ENCODE measurements at places on chromosomes 6 and 20.

DNA sequence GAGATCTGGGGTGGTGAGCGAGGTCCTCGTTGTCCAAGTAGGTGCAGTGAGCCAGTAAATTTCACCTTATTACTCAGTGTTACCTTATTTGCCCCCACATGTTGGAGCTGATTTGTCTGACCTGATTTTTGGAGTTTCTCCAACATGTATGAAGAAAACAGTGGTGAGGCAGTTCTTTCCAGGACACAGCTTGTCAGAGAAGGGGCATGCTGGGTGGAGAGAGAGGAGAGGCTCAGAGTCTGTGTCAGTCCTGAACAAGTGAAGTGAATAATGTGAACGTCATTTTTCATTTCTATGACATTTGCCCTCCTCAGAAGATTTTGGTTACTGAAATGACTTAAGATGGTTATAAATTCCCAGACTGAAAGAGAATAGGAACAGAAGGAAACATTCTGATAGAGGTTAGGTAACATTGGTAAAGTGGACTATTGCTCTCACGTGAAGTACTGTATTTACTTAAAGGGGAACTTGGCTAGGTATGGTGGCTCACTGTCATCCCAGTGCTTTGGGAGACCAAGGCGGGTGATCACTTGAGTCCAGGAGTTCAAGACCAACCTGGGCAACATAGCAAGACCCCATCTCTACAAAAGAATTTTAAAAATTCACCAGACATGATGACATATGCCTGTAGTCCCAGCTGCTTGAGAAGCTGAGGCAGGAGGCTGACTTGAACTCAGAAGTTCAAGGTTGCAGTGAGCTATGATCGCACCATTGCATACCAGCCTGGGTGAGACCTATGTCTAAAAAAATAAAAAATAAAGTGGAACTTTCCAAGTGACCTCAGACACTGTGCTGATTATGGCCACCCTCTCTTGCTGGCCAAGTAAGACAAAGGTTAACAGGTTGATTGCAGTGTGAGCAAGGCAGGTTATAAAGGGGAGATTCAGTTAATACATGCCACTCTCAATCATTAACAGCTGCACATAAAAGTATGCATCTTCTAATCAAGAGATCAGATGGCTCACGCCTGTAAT, 184.3 kb downstream of the EDN1 start:
- DNase-seq, result no peak

DNA sequence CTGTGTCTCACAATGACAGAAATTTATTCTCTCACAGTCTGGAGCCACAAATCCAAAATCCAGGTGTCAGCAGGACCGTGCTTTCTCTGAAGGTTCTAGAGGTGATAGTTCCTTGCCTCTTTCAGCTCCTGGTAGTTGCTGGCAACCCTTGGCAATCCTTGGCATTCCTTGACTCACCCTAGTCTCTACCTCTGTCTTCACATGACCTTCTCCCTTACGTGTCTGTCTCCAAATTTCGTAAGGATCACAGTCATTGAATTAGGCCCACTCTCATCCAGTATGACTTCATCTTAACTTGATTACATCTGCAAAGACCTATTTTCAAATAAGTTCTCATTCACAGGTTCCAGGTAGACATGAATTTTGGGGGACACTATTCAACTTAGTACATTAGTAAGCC, 143.1 kb downstream of the CEP57L1 start:
- no peak for DNase-seq

- no peak for DNase-seq
Observed at GRCh38 chr20:63496596-63497120, 2.2 kb downstream of the EEF1A2 start.

DNA sequence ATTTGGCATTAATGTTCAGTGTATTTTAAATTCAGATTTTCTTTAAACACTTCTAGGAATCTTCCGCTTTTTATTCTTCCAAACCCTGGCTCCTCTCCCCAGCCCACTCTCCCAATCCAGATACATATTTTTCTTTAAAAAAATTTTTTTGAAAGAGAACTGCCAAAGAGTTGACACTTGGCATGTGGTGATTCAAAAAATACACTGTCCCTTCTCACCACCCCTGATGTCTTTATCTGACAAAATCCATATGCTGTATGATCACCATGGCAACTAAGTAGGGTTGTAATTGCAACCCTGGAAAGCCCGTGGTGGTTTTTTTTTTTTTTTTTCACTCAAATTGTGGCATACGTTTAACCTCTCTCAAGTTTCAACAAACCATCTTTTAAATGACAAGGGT, 355.8 kb upstream of the SASH1 start:
- DNase-seq, result no peak

DNA sequence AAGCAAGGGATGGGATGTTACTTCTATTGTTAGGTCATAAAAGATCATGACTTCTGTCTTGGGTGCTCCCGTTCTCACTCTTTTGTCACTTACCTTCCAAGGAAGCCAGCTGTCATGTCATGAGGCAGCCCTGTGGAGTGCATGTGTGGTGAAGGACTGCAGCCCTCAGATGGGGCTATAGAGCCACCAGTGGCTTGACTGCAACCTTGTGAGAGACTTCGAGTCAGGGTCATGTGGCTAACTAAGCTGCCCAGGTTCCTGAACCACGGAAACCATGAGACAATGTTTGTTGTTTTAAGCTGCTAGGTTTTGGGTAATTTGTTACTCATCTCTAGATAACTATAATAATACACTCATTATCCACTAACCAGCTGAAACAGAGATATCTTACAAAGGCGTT, 477.1 kb downstream of the BTBD3 start:
- no peak for DNase-seq
